ENCODE measurements at places on chromosomes 6 and 20.

- no peak for DNase-seq
Observed at GRCh38 chr6:142489722-142490610, 188.2 kb downstream of the ADGRG6 start.

DNA sequence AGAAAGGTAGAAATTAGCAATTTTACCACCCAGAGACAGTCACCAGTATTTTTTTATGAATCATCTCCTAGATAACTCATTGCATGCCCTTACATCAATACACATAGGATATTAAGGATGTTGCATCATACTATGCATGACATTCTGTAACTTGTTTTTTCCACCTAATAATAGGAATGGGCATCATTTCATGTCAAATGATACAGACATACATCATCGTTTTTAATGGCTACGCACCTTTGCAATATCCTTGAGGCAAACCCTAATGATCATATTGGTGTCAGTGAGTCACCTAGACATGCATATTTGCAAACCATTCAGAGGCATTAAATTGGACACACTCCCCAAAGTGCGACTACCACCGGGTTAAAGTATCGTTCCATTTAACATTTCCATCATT lies 309.7 kb upstream of the AGPAT4 start:
- no peak for DNase-seq

GRCh38 chr6:107418118-107418517 lies 41.2 kb downstream of the PDSS2 start:
- DNase-seq, result no peak

DNA sequence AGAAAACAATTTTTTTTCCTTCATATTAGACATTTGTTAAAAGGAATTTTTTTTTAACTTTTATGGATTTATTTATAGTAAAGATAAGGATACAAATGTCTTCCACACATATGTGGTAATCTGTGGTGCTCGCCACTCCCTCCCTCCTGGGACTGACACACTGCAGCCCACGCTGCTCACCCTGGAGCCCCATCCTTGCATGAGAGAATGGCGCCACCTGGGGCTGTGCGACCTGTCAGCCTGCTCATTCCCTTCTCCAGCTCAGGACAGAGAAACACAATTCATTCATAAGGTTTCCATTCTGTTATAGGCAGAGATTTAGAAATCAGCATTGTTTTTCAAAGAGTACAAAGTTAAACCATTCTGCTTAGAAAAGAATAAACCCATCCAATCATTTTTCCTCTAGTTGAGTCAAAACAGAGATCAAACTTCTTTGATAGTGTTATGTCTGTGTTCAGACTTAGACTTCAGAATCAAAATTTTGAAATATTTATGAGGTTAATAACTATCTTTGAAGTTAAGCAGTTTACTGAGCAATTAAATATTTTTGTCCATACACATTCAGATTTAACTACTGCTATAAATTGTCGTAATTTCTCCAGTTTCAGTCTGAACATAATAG lies 42.8 kb upstream of the DYNLRB1 start:
- no peak for DNase-seq

DNA sequence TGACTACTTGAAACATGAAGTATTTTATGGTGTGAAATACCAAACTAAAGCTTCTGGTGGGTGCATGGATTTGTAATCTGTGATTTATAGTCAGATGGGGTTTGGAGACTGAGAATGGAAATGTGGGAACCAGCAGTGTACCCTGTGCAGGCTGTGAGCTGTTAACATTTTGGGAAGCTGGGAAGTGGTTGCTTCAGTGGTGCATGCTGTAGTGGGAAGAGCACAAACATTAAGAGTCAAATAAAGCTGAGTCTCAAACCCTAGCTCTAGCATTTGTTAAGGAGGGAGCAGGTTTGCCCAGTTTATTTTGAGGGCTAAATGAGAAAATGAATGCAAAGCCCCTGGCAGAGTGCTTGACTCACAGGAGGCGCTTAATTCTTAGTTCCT lies 235.7 kb downstream of the ZFAND3 start:
- no peak for DNase-seq

All from right kidney (tissue), 9 donors.